ENCODE measurements at places on chromosomes 6 and 20.

DNA sequence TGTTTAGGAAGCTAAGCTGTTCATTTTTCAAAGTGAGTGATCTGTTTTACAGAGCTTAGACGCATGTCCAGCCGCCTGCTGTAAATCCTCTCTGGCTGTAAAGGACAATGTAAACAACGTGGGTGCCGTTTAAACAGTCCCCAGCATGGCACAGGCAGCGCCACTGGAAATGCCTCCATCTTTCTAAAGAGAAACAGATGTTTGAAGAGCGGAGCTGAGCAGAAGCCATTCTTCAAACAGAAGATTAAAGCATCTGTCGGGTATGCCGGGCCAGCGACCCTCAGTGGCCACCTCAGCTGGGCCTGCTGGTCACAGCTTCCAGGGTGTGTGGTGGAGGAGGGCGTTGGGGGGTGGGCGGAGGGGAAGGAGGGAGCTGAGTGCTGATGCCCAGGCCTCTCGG, 138.6 kb downstream of the ERMARD start:
- no peak for DNase-seq

GRCh38 chr6:82022614-82023129, 224.9 kb downstream of the IBTK start:
- DNase-seq = no peak

DNA sequence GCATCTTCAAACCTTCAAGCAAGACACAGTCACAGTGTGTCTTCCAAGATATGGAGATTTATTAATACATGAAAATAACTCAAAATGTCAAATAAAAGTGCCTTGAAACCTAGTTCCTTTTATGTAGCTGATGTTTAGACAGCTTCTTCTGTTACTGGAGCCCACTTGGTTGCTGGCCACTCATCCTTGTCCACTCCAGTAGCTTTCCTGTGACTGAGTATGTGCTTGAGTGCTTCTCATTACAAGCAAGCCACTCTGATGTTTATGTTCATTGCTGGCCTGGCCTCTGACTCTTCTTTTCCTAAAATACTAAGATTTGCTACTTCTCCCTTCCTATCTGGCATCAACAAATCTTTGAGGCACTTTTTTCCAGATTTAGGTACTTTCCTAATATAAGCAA, 545.2 kb upstream of the MAN1A1 start:
- DNase-seq = no peak

GRCh38 chr6:15350386-15351083, 104.7 kb downstream of the JARID2 start:
- no peak for DNase-seq

Measured in H54 (cell line).